GM13976 (cell line): ENCODE measurements at places on chromosomes 4 and X.
A peak's percentile ranks its signal among the peaks of the same experiment; 100 is the strongest.

DNA sequence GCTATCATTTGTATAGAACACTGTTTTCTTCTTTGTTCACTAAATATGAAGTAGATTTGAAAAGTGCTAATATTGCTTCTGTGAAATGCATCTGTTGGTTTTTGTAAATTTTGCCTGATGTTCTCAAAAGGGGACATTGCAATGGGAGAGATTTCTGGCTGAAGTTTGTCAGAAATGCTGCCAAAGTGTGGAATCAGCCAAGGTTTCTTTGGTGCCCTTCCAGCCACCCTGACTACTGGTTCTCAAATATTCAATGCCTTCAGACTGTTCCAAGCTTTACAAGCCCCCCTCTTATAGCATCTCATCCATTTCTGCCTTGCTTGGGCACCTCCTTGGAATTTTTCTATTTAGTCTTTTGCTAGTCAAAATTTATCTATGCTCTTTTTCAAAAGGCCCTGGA, 60.6 kb upstream of the TMLHE start:
- DNase-seq = no peak

DNA sequence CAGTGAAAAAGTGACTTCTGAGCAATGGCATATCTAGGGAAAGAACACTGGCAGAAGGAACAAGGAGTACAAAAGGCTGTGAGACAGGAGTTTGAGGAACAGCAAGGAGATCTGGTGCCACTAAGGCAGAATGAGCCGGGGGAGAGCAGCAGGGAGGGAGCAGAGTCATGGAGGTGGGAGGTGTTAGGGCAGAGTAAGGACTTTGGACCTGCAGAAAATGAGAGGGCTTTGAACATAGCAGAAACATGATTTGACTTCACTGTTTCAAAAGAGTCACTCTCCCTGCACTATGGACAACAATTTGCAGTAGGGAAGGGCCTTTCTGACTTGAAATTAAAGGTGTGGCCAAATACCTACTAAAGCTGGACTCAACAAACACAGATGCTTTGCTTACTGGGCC, 356.2 kb downstream of the ADGRL3 start:
- no peak for DNase-seq

- no peak for DNase-seq
Observed at GRCh38 chr4:53273726-53274125, 92.1 kb downstream of the SCFD2 start.

- no peak for DNase-seq
Observed at GRCh38 chr4:40255393-40256281, 58.8 kb downstream of the RHOH start.

- no peak for DNase-seq
Observed at GRCh38 chr4:165894159-165894558, 21.1 kb downstream of the TLL1 start.

DNA sequence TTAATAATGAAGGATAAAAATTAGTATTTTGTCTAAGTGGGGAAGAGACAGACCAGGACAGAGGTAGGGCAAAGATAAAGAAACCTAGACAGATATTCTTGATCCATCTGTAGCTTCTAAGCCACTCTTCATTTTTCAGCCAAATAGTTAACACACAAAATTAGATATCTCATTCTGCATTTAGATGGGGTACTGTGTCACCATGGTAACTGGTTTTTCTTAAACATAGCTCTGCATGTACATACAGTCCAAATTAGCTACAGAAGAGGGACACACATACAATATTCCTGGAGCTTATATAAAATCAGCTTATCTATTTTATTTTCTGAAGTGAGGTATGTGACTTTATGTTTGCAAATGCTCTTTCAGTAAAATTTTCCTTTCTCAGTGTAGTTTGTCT, 393.7 kb downstream of the PPP3CA start:
- no peak for DNase-seq

DNA sequence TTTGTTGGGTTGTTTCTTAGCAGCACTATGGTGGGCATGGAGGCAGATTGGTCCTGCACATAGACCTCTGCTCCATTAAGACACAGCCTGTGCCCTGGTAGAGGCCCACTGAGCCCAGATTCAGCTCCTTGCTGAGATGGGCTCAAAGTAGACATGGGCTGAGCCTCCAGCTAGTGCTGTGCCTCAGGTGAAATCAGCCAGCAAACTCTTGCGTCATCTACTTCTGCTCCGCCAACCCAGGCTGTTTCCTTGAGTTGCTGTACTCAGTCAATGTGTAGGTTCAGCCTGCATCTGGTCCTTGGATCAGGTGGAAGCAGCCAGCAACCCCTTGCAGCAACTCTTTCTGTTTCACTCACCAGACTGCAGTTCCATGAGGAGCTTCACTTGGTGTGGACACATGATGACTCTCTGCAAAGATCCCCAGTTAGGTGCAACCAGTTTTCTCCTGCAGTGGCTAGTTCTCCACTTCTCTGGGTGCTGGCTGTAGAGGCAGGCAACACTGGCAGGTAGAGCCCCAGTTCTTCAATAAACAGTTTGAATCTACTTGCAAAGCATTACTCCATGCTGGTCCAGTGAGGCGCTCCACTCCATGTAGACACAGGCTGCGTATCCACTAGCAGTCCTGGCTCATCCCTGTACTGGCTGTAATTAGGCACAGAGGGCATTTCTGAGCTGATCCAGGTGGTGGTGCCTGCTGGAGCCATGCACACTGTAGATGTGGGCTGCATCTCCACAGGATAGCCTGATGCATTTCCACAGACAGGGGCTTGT, 199.0 kb upstream of the MAMLD1 start:
- no peak for DNase-seq

DNA sequence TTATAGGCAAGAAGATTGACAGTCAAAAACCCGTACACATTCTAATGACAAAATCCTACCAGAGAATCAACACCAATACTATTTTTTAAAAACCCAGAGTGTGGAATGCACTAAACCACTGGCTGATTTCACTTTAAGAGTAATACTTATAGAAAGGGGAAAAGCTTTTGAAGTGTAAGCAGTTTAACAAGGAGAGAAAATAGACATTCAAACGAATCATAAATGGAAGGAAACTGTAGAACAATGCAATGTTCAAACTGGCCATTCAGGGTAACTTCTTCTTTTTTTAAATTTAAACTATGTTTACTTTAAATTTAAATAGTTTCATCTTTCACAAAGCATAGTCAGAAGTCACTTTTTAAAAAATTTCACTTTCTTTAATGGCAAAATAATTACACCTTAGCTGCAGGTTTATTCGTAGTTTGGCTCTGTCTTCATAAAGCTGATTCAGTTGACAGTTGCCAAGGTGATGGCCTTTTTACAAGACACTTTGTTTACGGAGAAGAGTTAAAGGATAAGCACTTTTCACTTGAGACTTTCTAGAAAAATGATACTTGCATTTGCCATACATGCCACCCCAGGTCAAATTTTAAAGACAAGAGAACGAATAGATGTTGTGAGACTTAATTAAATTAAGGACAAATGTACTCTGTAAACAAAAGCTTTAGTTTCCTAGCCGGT, 82.4 kb upstream of the KLF3 start:
- no peak for DNase-seq

DNA sequence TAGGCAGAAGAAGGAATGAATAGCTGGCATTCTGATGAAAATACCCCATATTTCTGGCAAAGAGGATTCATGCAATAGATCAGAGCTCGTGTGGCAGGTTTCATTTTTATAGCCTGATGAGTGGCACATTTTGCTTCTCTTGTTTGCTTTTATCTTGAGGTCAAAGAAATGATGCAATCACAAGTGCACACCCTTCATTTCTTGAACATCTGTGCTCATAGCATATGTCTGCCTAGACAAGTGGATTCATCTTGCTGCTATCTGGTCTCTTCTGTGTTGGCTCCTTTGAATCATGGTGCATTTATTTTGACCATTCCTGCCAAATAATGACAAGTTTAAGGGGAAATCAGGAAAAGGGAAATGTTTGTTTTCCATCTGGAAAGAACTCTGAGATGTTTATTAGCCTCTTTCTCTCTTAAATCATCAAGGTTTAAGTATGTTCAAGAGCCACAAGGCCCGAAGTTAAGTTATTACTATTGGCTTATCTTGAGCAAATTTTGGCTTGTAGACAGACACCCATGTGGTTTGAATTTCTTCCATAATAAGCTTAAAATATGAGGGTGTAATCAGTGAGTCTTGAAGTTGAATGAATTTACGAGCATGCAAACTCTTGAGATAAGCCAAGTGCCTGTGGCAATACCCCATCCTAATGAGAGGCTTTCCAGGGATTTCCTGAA, 59.3 kb upstream of the HS3ST1 start:
- no peak for DNase-seq

DNA sequence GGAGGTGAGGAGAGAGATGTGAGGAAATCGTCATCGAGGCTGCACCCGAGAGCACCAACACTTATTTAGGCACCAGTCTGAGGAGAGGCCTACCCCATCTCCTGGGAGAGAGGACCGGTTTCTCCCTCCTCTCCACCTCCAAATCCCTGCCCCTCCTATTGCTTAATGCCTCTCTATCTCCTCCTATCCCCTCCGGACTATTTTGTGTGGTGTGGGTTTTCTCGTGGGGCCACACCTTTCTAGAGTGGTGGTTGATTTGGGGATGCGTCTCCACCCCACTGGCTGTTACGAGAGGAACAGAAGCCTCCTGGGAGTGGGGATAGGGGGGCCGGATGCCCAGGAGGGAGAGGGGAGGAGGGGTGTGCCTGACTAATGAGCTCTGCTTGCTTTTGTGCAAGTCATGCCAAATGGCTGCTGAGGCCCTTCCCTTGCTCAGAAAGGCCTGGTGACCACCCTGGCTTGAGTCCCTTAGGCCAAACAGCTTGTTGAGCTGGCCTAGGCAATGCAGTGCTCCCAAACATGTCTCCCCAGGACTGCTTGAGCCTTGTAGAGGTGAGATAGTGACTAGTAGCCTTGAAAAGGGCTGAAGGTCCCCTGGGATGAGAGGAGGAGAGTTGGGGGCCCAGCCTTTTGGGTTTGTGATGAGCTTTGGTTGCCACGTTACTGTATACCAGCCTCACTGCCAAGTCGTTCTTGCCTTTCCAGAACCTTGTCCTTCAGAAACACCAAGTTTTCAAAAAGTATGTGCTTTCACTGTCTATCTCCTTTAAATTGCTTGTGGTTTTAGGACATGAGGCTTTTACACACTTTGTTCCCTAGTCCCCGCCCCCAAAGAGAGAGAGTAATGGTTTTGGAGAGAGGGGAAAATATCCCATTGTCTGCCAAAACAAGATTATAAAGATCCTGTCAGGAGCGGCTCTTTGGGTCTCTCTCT, 1.2 kb downstream of the MSN start:
- peak; percentile 23 for DNase-seq

DNA sequence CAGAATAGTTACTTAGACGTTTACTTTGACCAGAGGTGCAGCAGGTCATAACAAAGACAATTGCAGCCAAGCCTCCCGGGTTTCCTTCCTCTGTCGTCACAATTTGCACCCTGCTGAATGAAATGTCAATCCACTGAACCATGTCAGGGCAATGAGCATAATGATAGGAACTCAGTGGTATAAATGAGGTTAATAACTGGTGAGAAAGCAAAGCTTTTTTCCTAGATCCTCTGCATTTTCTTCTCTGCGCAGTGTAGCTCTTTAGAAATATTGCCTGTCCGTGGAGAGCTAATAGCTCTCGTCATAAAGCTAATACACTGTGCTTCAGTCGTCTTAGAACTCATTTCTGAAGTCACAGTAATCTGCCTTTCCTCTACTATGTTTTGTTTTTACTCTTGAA, 1960.1 kb upstream of the ADGRL3 start:
- no peak for DNase-seq

- DNase-seq = no peak
Observed at GRCh38 chr4:76654791-76655190, 219.8 kb downstream of the SHROOM3 start.

DNA sequence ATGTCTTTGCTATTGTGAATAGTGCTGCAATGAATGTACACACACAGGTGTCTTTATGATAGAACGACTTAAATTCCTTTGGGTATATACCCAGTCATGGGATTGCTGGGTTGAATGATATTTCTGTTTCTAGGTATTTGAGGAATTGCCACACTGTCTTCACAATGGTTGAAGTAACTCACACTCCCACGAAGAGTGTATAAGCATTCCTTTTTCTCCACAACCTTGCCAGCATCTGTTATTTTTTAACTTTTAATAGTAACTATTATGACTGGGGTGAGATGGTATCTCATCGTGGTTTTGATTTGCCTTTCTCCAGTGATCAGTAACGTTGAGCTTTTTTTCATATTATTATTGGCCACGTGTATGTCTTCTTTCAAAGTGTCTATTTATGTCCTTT, 17.6 kb upstream of the DCUN1D4 start:
- DNase-seq = no peak

GRCh38 chr4:111630705-111631104, 514.5 kb upstream of the FAM241A start:
- DNase-seq = no peak

DNA sequence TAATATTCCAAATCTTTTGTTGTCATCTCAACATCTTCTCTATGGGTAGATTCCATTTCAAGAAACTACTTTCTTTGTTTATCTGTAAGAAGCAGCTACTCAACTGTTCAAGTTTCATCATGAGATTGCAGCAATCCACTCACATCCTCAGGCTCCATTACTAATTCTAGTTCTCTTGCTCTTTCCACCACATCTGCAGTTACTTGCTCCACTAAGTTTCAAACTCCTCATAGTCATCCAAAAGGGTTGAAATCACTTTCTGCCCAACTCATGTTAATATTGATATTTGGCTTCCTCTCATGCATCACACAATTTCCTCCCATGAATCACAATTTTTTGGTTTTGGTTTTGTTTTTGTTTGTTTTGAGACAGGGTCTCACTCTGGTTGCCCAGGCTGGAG, 35.7 kb downstream of the ADH5 start:
- DNase-seq = no peak

DNA sequence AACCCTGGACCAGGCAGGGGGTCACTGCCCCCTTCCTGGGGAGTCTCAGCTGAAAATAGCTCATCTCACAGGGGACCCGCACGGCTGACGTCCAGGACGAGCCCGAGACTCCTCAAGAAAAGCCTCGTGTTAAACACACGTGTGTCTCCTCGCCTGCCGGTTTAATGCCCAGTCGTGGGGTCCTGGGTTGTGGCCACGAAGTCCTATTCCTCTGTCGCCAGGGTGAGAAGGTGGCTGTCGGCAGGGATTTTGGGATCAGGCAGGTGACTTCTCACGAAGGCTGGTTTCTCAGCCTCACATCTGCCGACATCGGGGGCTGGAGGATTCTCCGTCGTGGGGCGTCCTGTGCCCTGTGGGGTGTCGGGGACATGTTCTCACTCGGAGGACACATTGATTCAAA, 44.3 kb upstream of the PPP2R3B start:
- no peak for DNase-seq

GRCh38 chr4:52051615-52052474, 741 bp downstream of the SPATA18 start:
- peak; percentile 67 for DNase-seq

GRCh38 chr4:80101071-80101791, 28.2 kb upstream of the ANTXR2 start:
- DNase-seq = no peak

GRCh38 chrX:148185631-148186030, 204.5 kb downstream of the FMR1NB start:
- DNase-seq = no peak

- DNase-seq = no peak
Observed at GRCh38 chr4:152537881-152538280, 2.0 kb upstream of the FBXW7 start.

DNA sequence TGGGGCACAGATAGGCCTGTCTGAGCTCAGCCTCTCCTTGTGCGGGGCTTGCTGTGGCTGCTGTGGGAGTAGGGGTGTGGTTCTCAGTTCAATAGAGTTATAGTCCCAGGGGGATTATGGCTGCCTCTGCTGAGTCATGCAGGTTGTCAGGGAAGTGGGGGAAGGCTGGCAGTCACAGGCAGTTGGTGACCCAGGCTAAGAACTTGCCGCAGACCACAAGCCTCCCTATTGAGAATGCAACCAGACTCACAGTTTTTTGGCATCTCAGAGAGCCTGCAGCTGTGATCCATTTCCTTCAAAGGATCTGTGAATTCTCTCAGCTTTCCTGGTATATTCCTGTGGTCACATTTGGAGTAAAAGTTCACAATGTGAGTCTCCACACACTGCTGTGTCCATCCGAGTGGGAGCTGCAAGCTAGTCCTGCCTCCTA, 364.9 kb downstream of the ZNF674 start:
- DNase-seq = no peak
